Vagina (tissue), 2 donors: ENCODE measurements at places on chromosomes 2 and 18.

DNA sequence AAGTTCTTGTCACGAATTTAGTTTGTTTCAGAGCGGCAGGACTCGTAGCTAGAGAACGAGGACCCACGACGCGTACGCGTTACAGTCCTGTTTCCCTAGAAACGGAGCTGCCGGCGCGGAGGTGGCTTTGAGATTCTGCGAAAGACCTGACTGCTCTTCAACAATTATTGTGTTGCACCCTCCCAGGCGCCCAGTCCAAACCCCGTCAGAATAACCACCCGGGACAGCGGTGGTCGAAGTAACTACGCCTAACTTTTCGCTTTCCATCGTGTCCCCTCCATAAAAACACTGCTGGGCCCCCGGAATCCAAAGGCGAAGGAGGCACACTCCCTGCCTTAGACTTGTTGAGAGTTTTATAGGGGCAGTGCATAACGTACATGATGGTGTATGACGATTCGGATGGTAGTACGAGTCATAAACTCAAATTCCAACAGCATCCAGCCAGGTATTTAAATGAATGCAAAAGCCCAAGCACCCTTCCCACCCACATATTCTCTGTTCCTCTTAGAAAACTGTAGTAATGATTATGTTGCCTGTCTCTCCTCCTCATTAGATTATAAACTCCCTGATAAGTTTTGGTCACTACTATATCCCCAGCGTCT, 651 bp upstream of the STAM2 start:
- DNase-seq = no peak

GRCh38 chr2:176280156-176280555, 10.9 kb downstream of the MTX2 start:
- no peak for DNase-seq

DNA sequence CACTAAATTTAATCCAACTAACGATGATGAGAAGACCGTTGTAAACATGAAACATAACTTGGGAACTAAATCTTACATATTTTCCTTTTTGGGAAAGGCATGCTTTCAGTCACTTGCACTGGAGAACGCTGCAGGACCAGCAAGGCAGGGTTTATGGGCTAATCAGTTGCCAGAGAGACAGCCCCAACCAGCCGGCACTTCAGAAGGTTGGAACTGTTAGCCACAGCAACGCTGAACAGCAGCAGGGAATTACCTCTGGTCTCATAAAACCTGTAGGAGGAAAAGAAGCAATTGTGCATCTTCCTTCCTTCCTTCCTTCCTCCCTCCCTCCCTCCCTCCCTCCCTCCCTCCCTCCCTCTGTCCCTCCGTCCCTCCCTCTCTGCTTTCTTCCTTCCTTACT, 33.9 kb upstream of the SIX2 start:
- no peak for DNase-seq

DNA sequence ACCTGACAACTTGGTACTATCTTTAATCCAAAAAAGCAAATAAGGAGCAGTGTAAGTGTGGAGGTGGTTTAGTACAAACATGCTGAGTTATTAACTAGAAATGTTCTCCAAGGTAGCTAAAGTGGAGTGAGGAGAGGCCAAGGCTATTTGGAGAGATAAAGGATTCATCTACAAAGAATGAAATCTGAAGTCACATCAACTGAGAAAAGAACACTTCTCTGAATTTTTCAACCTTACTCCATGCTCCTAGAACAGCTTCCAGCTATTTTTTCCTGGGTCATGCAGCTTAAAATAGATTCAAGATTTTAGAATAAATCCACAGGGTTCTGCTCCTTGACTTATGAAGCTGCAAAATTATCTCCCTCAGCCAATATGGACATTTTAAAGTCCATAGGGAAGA, 18.7 kb downstream of the IMMT start:
- DNase-seq = no peak

DNA sequence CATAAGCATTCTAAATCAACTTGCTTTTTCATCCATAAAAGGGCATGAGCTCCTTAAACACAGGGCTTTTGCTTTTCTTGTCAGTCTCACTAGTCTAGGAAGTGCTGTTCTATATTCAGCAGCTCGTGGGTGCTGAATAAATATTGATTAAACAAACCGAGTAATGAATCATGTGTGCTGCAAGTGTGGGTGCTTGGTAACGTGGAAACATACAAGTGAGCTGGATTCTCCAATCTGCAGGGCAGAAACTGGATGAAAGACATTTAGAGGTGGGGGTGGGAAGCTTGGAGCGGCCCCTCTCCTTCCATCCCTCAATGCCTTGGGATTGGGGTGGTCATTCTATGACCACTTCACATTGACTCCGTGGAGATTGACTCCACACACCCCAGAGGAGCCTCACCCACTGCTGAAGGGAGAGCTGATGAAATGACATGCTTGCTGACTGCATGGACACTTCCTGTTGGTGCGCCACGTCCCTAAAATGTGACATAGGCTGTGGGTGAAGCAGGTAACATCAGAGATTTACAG, 114.6 kb downstream of the DOCK10 start:
- DNase-seq = no peak

DNA sequence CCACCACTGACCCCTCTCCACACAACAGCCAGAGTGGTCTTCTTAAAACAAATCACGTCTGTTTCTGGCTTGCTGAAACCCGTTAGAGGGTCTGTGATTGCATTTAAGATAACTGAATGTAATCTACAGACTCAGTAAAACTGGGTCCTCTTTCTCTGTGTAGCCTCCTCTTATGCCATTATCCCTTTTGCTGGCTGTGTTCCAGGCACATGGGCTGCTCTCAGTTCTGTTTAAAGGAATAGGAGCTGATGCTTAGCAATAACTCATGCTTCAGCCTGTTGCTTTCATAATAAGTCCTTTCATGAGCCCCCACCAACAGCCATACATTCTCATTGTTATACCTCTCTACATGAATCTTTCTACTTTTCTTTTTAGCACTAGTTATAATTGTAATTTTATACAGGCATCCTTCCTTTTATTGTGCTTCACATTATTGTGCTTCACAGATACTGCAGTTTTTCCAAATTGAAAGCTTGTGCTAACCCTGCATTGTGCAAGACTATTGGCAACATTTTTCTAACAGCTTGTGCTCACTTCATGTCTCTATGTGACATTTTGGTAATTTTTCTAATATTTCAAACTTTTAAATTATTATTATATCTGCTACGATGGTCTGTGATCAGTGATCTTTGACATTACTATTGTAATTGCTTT, 782.6 kb downstream of the MBD2 start:
- no peak for DNase-seq

DNA sequence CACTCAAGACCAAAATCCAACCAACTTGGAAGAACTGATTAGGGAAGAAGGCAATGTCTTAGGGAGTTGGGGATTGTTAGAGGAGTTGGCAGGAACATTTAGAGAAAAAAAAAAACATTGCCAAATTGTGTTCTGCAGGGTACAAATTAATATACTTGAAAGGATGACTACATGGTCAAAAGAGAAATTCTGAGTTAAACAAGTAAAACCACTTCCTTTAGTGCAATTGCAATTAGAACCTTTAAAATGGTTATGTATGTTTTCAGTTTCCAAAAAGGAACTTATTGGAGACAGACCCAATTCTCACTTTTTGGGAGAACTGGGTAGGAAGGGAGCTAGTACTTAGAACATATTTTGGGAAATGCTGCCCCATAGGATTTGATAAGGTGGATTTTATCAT, 137.9 kb downstream of the GPD2 start:
- DNase-seq = no peak

- DNase-seq = no peak
Measured at GRCh38 chr2:161265874-161266273, 42.4 kb upstream of the PSMD14 start.

DNA sequence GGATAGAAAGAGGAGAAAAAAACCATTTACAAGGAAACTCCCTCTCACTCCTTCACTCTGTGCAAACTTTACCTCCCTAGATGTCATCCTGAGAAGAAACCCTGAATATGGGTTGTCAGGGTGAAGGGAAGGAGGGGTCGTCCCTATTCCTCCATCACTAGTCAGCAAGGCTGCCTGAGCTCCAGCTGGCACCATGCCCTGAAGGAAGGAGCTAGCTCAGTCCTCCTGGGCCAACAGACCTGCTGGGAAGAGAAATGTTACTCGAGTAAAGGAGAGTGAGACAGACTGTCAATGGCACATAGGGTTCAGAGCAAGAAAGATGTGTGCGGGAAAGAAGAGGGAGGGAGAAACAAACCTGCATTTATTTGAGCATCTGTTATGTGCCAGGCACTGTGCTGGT, 18.3 kb upstream of the EPAS1 start:
- no peak for DNase-seq
